ENCODE measurements at places on chromosomes 7 and 10.

DNA sequence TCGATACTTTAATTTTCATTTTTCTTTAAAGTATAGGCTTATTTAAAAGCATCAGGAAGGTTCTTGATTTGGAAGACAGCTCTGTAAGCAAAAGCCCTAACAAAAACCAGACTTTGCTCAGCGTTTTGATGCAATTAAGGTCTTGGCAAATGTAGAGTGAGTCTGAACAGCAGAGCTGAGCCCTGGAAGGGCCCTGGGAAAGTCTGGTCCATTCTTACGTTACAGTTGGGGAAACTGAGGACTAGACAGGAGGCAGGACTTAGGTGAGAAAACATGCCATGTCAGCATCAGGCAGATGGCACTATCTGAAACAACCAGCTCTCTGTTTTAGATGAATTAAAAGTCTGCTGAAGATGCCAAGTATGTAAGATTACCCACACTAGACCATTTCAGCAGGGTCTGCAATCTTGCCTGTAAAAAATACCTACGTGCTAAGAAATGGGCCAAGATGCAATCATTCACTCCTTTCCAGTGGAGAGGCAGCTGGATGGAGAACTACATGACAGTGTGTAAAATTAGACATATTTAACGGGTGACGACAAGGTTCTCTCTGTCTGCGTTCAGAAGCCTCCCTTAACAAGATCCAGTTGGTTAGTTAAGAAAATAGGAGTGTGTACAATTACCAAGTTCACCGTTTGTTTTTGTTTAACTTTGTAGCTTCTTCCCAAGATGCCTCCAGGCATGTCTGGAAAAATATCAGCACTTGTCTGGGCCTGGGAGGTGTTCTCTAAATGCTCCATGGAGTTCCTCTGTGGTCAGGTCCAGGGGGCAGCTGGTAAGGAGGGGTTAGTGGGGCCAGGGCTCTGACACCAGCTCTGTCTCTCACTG is 502.3 kb upstream of the ZMIZ1 start:
- DNase-seq: no peak

DNA sequence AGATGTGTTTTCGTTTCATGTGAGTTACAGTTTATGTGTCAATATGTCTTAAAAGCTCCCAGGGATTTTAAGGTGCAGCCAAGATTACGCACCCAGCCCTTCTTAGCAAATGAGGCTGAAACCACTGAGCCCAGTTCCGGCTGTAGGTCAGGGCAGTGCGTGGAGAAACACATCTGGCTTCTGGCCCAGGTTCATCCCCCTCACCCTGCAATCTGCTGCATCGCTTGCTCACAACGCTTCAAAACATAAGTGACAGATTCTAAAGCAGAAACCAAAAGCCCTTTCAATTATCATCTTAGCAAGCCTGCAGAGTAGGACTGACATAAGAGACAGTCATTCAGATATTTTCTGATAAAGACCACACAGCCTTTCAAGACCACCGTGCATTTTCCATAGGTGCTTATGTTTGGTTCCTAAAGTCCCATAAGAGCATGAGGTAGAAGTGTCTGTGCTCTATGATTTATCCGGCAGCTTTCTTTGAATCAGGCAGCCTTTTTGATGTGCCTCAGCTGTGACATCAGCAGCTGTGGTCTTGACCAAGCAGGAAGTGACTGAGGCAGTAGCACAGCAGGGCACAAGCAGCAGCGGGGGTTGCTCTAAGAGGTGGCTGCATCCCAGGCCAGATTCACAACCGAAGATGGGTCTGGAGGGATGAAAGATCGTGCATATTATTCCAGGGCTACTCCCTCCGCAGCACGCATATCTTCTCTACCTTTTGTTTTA is 72.1 kb upstream of the LYZL2 start:
- DNase-seq: peak; percentile 78

- peak; percentile 45 for DNase-seq
Measured at GRCh38 chr7:36287371-36288241, 102.1 kb upstream of the ANLN start.

GRCh38 chr10:47183704-47184041 is 116.3 kb upstream of the GDF10 start:
- DNase-seq: no peak

DNA sequence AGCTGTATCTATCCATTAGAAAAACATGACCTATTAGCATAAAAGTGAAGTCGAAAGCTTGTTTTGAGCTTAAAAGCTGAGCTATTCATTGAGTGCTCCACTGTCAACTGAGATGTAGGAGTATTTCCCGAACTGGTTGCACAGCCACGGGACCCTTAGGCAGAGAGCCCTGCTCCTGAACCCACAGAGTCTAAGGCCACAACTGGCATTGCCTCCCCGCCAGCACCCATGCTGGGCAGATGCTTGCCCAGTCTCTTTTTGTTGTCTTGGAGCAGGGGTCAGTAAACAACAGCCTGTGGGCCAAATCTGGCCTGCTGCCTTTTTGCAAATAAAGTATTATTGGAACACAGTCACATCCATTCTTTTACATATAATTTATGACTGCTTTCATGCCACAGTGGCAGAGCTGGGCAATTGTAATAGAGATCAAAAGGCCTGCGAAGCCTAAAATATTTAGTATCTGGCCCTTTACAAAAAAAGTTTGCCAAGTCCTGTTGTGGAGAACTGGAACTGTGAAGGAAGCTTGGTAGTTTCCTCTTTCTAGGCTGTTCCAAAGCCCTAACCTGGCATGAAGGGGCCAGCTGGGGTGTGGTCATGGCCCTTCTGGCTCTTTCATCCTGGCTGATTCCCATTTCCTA is 58.4 kb upstream of the WAPL start:
- DNase-seq: no peak
